ENCODE measurements at places on chromosomes 7 and 10.

DNA sequence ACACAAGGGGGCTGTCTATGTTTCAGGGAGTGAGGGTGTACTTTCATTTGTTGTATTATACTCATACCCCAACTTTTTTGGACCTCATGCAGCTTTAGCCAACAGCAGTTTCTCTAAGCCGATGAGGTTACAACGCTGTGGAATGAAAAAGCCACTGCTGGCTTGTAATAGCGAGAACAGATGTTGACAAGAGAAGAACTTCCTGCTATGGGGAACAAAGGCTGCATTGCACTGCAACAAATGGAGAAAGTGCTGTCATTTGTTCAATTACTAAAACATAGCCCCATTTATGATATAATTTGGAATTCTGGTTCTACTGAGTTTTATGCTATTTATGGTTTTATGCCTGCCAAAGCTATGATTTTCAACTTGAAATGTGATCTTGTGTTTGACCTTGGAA lies 104.2 kb upstream of the TMEM72 start:
- no peak for DNase-seq

- no peak for DNase-seq
Observed at GRCh38 chr7:129657363-129657762, 45.8 kb downstream of the NRF1 start.

GRCh38 chr10:114357515-114357996 lies 46.7 kb downstream of the AFAP1L2 start:
- DNase-seq, result no peak

- no peak for DNase-seq
Observed at GRCh38 chr10:93154531-93154930, 80.8 kb downstream of the CYP26A1 start.

GRCh38 chr10:72784551-72785351 lies 92.8 kb downstream of the MCU start:
- peak; percentile 83 for DNase-seq

- no peak for DNase-seq
Observed at GRCh38 chr10:117928281-117928680, 118.5 kb downstream of the RAB11FIP2 start.

DNA sequence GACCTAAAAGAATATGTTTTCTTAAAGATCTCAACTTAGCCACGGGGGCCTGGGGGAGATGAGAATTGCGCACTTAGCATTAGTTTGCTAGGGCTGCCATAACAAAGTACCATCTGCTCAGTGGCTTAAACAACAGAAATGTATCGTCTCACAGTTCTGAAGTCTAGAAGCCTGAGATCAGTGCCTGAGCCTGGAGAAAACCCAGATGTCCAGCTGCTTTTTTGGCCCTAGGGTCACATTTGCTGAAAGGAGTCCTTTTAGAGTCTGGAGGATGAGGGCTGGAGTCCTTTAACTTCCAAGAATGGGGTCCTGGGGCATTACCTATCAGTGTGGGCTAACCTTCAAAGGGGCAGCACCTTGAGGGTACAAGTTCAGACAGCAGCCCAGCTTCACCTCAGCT lies 48.2 kb downstream of the SMURF1 start:
- no peak for DNase-seq

GRCh38 chr10:114635101-114635500 lies 23.0 kb downstream of the ABLIM1 start:
- DNase-seq, result no peak

- no peak for DNase-seq
Observed at GRCh38 chr7:17013204-17013603, 131.4 kb upstream of the AGR3 start.

- DNase-seq, result no peak
Observed at GRCh38 chr7:129041142-129042085, 13.5 kb downstream of the TNPO3 start.

GRCh38 chr10:126520751-126521317 lies 132.6 kb upstream of the ADAM12 start:
- DNase-seq, result no peak

GRCh38 chr7:132575982-132576720 lies at the start of gene PLXNA4:
Gene PLXNA4, minus strand, starts transcription at chr7:132576470. Its CDS starts 67,777 bp downstream, at chr7:132508693.
- no peak for DNase-seq

DNA sequence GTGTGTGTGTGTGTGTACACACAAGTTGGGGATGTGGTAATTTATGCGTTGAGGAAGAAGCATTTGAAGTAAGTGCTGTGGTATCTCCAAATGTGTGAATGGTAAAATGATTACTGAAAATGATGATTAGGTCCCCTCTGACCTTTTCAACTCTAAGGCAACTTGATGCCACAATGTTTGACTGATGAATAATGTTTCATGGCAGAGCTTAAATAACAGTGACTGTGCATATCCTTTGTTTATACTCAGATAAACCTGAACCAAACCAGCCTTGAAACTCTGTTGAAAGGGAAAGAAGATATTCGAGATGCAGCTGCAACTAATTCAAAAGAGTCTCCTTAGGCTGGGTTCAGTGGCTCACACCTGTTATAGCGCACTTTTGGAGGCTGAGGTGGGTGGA lies 64.8 kb upstream of the YAE1 start:
- DNase-seq, result no peak

DNA sequence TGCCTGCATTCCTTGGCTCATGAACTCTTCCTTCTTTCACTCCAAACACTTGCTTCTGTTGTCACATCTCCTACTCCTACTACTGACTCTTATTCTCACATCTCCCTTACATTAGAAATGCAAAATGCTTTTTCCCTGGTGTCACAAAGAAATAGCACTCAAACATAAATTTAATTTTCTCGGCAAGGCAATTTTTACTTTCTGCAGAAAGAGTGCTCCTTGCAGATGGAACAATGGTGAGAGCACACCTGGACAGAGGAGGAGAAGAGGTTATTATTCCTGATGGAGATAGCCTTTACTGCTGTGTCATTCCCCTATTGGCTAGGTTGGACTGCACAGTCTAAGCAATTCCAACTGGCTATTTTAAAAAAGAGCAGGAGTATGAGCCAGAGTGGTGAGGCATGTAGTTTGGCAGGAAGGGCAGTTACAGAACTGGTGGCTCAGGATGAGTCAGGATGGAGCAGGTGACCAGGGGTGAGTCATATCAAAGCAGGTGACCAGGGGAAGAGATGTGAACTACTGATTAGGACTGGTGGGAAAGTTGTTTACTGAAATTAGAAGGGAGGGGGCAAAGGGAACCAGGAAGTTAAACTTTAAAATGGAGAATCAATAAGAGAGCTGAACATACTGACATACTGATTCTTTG lies 52.9 kb downstream of the CYP2C9 start:
- no peak for DNase-seq

DNA sequence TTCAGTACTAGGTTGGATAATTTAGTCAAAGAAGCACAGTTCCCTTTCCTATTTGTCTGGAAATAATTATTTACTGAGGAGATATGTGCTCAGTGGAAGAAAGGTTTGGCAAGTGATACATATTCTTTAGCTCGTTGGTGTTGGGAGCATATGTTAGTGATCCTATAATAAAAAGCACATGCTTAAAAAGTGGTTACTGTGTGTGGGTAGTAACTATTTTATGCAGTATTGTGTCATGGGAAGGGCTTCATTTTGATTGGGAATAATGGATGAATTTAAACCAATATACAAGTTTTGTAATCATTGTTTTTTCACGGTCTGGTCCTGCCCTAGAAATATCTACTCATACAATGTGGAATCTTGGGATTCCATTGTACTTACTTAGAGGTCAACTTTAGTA lies 188.7 kb upstream of the PPP1R3A start:
- no peak for DNase-seq

DNA sequence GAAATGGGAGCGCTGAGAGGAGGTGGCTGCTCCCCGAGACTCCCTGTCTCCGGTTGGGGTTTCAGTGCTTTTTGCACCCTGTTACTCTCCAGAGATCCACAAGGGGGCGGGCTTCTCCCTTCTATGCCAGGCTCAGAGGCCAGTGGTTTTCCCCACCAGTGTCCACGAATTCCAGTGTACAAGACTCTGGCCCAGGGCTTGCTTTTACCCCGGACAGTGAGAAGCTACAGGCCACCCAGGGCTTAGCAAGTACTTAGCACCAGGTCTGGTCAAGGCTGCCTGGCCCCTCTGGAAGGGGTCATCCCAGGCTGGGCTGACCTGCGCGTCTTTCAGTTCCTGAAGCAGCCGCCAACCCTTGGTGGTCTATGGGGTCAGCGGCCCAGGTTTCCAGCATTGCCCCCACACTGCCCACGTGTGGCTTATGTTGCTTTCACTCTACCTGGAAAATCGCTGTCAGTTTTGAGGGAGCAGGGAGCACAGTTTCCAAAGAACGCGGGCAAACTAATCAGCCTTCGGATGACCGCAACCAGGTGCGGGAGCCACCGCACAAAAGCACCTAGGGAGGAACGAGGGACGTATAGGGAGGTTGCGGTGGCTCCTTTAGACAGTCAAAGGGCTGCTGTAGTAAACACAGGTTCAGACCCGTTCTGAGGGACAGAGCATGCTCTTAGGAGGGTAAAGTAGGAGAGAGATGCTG lies 6.8 kb downstream of the CYP26A1 start:
- no peak for DNase-seq

GRCh38 chr10:73648975-73649829 lies 6.6 kb downstream of the SYNPO2L start:
- DNase-seq, result no peak

GRCh38 chr10:13115832-13116803 lies 16.2 kb downstream of the OPTN start:
- DNase-seq, result no peak

DNA sequence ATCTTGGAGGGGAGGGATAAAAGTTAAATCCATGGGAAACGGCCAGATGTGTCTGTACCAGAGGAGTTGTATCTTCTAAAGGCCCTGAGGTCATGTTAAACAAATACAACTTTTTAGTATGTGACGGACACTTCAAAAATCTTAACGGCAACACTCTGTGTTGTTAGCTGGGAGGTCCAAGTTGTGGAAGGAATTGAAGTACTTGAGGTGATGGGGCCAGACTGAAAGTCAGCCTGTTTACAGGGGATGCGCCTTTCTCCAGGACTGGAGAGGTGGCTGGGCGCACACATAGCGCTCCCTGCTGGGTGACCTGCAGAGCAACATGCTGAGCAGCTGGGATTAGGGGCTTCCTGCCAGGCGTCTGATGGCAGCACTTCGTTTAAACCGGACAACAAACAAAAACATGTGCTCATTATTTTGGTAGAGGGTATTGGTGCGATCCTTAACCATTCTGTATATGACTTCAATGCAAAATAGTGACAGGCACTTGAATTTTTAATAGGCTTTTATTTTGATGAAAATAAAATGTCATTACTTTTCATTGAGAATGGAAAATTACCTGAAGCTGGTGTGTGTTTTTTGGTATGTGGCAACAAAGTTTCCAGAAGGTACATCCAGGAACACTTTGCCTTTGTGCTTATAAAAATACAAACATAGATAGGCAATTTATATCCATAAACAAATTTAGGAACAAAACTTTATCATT lies 198.2 kb downstream of the MLLT10 start:
- DNase-seq, result peak; percentile 22

DNA sequence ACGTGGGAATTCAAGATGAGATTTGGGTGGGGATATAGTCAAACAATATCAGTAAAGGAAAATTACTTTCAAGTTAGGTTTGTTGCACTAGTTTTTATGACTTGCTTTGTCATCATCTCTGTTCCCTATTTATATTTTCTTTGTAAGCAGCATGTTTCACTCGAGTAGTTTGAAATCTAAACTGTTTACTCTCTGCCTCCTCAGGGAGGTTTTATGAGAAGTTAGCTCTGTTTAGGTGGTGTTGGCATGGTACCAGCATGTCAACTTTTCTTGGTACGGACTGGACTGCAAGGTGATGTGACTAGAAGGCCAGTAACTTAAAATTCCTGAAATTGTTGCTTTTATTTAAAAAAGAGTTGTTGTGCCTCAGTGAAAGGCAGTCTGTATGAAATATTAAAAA lies 59.2 kb upstream of the MTPN start:
- no peak for DNase-seq

DNA sequence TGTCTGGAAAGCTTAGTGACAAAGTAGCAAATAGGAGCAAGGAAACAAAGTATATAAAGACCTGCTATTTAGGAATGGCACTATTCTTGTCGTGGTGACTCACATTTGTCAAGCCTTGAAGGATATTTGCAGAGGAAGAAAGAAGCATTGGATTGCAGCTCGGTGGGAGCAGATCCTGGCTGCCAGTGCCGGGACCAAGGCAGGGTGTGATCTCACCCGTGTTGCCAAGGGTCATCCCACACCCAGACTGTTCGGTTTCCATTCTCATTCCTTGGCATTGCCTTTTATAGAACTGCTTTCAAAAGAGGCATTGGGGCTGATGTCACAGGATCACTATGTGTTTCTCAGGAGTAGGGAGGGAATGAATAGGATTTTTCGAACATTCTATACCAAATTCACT lies 176.2 kb downstream of the GALNT17 start:
- DNase-seq, result peak; percentile 21

GRCh38 chr10:128734161-128734560 lies 607.9 kb upstream of the MKI67 start:
- DNase-seq, result no peak

- no peak for DNase-seq
Observed at GRCh38 chr7:156527458-156527890, 113.1 kb upstream of the RNF32 start.

- no peak for DNase-seq
Observed at GRCh38 chr7:134942690-134943466, 43.4 kb upstream of the AGBL3 start.

DNA sequence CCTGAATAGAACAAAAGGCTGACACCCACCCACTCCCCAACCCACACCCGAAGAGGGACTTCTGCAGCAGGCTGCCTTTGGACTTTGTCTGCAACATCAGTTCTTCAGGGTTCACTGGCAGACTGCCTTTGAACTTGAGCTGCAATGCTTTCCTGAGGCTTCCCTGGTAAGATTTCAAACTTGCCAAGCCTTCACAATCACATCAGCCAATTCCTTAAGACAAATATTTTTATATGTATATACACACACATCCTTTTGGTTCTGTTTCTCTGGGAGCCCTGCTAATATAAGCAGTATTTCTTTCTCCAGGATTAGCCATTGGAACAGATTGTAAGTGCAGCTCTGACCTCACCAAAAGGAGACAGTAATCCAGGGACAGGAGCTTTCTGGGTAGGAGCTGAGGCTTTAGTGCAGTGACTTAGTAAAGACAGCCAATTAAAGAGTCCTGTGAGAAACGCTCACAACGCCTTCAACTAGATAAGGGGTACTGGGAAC lies 55.6 kb upstream of the KMT2E start:
- no peak for DNase-seq

DNA sequence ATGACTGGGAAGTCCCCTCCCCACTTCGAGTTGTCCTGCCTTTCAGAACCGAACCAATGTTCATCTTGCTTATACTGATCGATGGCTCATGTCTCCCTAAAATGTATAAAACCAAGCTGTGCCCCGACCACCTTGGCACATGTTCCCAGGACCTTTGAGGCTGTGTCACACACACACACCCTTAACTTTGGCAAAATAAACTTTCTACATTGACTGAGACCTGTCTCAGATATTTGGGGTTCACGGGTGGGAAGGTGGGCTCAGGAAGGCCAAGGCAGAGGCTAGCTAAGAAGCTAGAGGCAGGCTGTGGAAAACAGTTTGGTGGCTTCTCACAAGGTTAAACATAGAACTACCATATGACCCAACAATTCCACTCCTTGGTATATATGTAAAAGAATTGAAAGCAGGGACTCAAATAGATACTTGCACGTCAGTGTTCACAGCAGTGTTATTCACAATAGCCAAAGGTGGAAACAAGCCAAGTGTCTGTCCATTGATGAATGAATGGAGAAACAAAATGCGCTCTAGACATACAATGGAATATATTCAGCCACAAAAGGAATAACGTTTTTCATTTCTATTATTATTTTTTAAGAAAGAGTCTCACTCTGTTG lies 15.4 kb downstream of the PRF1 start:
- DNase-seq, result no peak

- DNase-seq, result no peak
Observed at GRCh38 chr7:30148951-30149459, 14.2 kb downstream of the MTURN start.

Measured in stromal cell of bone marrow (primary cell).